Small intestine (tissue), 16 donors: ENCODE measurements at places on chromosomes 12 and 14. TPM values are rescaled to one million over a fixed set of nuclear protein-coding genes. Genes with fewer than 3 reads are reported as not detected.

Gene BCL2L14
- polyA plus RNA-seq: 29.3 TPM

Gene NANOG
- not detected for polyA plus RNA-seq

- no peak overlapping the region for H3K4me3 ChIP-seq
- H3K27ac ChIP-seq: no peak overlapping the region
- peak; percentile 19 for DNase-seq
Measured at GRCh38 chr14:34450958-34451357, 11.1 kb downstream of the SPTSSA start.

- H3K36me3 ChIP-seq: no peaks in the 10 kb centered on the region
- H3K4me1 ChIP-seq: no peaks in the 10 kb centered on the region
- H3K27ac ChIP-seq: no peak overlapping the region
- H3K4me3 ChIP-seq: no peak overlapping the region
Measured at GRCh38 chr14:49019467-49020115, 566.6 kb downstream of the RPS29 start.
